ENCODE measurements at places on chromosomes 2 and 18.

DNA sequence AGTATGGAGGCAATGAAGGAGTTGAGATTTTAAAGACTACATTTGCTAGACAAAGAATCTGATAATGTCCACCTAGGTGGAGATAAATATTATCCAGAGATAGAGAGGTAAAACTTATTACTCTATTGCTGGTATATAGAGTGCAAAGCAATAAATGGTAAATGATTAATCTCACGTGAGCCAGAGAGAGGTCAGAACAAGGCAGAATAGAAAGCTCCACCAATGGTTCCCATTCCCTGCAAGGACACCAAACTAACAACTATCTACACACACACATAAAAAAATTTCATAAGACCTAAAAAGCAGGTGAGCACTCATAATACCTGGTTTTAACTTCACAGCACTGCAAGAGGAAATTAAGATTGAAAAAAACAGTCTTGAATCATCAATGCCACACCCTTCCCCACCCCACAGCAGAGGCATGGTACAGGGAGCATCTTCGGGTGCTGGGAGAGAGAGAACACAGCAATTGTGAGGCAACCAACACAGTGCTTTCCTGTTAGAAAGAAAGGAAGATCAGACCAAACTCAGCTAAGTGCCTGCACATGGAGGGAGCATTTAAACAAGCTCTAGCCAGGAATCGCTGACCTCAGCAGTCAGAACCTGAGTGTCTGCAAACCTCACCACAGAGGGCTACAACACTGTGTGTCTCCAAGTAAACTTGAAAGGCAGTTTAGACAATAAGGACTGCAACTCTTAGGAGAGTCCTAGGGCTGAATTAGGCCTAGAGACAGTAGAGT lies 1432.6 kb upstream of the TMEFF2 start:
- no peak overlapping the region for H3K27ac ChIP-seq
- H3K4me3 ChIP-seq = no peak overlapping the region
- no peaks in the 10 kb centered on the region for H3K36me3 ChIP-seq
- DNase-seq = no peak
- no peaks in the 10 kb centered on the region for H3K4me1 ChIP-seq

DNA sequence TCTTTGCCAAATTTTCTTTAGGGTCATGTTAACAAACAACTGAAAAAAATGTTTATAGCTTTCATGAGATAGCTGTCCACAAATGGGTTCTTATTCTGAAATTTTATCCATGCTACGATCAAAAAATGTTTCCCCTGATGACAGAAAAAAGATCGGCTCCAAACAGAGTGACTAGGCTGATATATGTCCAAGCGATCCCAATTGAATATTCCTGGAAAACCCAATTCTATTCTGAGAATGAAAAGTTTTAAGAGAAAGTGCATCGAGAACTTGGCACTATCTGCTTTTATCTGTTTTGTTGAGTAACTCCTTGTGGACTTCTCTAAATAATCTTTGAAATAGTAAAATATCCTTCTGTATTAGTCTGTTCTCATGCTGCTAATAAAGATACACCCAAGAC lies 19.1 kb downstream of the KCNE4 start:
- H3K36me3 ChIP-seq = no peaks in the 10 kb centered on the region
- H3K4me3 ChIP-seq = no peak overlapping the region
- no peaks in the 10 kb centered on the region for H3K27me3 ChIP-seq
- no peak overlapping the region for H3K27ac ChIP-seq
- no peaks in the 10 kb centered on the region for H3K4me1 ChIP-seq

GRCh38 chr2:63742580-63742976 lies 99.1 kb upstream of the UGP2 start:
- DNase-seq = no peak
- H3K27ac ChIP-seq = no peak overlapping the region
- no peaks in the 10 kb centered on the region for H3K36me3 ChIP-seq
- peaks cover 13% of the 10 kb centered on the region for H3K4me1 ChIP-seq
- no peak overlapping the region for H3K4me3 ChIP-seq

GRCh38 chr2:172226244-172227061 lies 123.8 kb upstream of the DLX2 start:
- H3K36me3 ChIP-seq = no peaks in the 10 kb centered on the region
- no peak for DNase-seq
- no peak overlapping the region for H3K27ac ChIP-seq
- peaks cover 48% of the 10 kb centered on the region for H3K4me1 ChIP-seq
- no peaks in the 10 kb centered on the region for H3K27me3 ChIP-seq
- no peak overlapping the region for H3K4me3 ChIP-seq

GRCh38 chr2:64859312-64860212 lies 129.6 kb upstream of the SLC1A4 start:
- H3K4me1 ChIP-seq = peaks cover 64% of the 10 kb centered on the region
- peak overlapping the region; percentile 96 for H3K27ac ChIP-seq
- H3K36me3 ChIP-seq = no peaks in the 10 kb centered on the region
- peak; percentile 96 for DNase-seq
- H3K27me3 ChIP-seq = no peaks in the 10 kb centered on the region

DNA sequence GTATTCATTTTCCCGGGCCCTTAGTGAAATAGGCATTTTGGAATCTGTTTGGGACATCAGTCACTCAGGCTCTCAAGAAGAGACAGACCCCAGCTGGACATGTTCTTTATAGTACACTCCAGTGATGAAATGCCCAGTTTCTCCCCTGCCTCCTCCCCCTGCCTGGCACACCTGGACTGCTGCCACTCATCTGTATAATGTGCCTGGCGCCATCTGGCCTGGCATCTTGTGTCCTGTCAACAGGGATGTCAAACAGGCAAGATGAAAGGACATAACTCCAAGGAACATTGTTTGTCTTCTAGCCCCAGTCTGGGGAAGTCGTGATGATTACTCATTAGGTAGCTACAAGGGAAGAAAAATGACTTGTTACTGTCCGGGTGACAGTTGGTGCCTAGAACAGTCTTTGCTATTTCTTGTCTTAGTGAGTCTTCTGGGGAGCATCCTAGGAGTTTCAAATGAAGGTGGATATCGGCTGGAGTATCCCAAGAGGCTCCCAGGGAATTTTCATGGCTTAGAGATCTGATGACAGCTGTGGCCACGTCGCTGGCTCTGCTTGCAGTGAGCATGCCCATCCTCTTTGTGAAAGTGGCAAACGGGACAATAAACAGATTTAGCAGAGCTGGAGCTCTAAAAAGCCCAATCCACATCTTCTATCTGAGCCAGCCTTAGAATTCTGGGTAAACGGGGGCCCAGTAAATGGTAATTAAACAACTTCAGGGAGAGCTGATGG lies 153.6 kb downstream of the ALK start:
- no peaks in the 10 kb centered on the region for H3K27me3 ChIP-seq
- no peaks in the 10 kb centered on the region for H3K4me1 ChIP-seq
- no peak overlapping the region for H3K4me3 ChIP-seq
- no peak for DNase-seq
- no peak overlapping the region for H3K27ac ChIP-seq
- H3K36me3 ChIP-seq = no peaks in the 10 kb centered on the region

- H3K4me1 ChIP-seq = no peaks in the 10 kb centered on the region
- no peaks in the 10 kb centered on the region for H3K27me3 ChIP-seq
- H3K27ac ChIP-seq = no peak overlapping the region
- no peak overlapping the region for H3K4me3 ChIP-seq
- no peaks in the 10 kb centered on the region for H3K36me3 ChIP-seq
- DNase-seq = no peak
Measured at GRCh38 chr18:74896390-74896991, 298.8 kb downstream of the ZNF407 start.

GRCh38 chr18:61893971-61894750 lies 1.4 kb upstream of the RNF152 start:
- peak; percentile 85 for DNase-seq
- no peaks in the 10 kb centered on the region for H3K36me3 ChIP-seq
- H3K4me3 ChIP-seq = peak overlapping the region; percentile 88
- H3K27me3 ChIP-seq = no peaks in the 10 kb centered on the region

- no peaks in the 10 kb centered on the region for H3K36me3 ChIP-seq
- no peak overlapping the region for H3K4me3 ChIP-seq
- DNase-seq = no peak
- H3K4me1 ChIP-seq = no peaks in the 10 kb centered on the region
- no peak overlapping the region for H3K27ac ChIP-seq
Measured at GRCh38 chr18:37470986-37471385, 94.6 kb downstream of the CELF4 start.

DNA sequence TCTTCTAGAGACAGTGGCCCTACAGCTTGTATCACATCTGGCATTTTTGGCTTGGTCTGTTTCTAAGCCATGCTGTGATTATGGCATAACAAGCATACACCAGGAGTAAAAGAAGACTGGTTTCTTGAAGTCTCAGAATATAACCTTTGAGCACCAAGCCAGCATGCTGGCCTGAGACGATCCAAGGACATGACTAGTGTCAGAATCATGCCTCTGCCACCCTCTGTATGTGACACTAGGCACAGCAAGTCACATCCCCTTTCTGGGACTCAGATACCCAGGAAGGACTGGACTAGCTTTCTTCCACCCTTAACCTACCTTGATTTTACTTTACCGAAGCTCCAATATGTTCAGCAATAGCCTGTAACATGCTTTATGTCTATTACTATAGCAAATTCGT lies 345.5 kb downstream of the SETBP1 start:
- no peaks in the 10 kb centered on the region for H3K27me3 ChIP-seq
- no peaks in the 10 kb centered on the region for H3K36me3 ChIP-seq
- DNase-seq = no peak

DNA sequence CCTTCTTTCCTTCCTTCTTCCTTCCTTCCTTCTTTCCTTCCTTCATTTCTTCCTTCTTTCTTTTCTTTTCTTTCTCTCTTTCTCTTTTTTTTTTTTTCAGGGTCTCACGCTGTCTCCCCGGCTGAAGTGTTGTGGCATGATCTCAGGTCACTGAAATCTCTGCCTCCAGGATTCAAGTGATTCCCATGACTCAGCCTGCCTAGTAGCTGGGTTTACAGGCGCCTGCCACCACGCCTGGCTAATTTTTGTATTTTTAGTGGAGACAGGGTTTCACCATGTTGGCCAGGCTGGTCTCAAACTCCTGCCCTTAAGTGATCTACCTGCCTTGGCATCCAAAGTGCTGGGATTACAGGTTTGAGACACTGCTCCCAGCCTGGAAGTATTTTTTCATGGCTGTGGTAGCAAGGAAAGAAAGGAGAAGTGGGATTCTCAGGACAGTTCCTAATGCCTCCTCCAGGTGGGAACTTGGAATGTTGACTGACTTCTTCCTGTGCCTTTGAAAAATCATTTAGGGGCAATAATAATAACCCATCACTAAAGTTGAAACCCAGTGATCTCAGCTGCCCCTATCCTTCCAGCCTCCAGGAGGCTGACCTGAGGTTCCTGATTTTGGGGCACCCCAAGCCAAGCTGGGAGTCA lies 89.3 kb upstream of the CELF4 start:
- H3K4me1 ChIP-seq = no peaks in the 10 kb centered on the region
- no peaks in the 10 kb centered on the region for H3K27me3 ChIP-seq
- H3K27ac ChIP-seq = no peak overlapping the region
- H3K4me3 ChIP-seq = no peak overlapping the region
- DNase-seq = no peak

GRCh38 chr2:23639406-23639982 lies 254.5 kb downstream of the KLHL29 start:
- H3K36me3 ChIP-seq = peaks cover 25% of the 10 kb centered on the region
- H3K4me1 ChIP-seq = no peaks in the 10 kb centered on the region

DNA sequence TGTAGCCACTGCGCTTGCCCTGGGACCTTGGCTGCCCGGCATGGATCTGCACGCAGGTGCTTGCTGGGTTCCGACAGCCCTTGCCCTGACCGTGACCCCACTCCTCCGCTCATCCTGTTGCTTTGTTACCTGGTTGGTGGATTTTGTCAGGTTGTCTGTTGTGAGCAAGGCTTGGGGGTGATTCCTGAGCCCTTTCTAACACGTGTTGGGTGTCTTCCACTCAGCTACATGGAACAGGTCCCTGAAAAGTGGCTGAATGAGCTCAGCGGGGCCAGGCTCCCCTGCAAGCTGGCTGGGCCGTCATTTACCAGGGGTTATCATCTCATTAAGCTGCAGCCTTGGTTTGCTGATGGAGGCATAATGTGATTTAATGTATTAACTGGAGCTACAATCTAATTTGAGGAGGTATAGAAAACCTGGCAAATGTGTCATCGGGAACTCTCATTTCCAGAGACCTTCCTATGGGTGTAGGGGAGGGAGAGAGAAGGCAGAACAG lies 24.6 kb downstream of the RAMP1 start:
- no peaks in the 10 kb centered on the region for H3K27me3 ChIP-seq
- H3K27ac ChIP-seq = no peak overlapping the region
- no peaks in the 10 kb centered on the region for H3K36me3 ChIP-seq
- H3K4me1 ChIP-seq = peaks cover 5% of the 10 kb centered on the region
- H3K4me3 ChIP-seq = no peak overlapping the region
- no peak for DNase-seq

GRCh38 chr2:99689145-99689742 lies 199.4 kb upstream of the REV1 start:
- no peaks in the 10 kb centered on the region for H3K27me3 ChIP-seq
- no peaks in the 10 kb centered on the region for H3K36me3 ChIP-seq
- H3K27ac ChIP-seq = no peak overlapping the region
- peaks cover 16% of the 10 kb centered on the region for H3K4me1 ChIP-seq
- H3K4me3 ChIP-seq = no peak overlapping the region
- DNase-seq = no peak

DNA sequence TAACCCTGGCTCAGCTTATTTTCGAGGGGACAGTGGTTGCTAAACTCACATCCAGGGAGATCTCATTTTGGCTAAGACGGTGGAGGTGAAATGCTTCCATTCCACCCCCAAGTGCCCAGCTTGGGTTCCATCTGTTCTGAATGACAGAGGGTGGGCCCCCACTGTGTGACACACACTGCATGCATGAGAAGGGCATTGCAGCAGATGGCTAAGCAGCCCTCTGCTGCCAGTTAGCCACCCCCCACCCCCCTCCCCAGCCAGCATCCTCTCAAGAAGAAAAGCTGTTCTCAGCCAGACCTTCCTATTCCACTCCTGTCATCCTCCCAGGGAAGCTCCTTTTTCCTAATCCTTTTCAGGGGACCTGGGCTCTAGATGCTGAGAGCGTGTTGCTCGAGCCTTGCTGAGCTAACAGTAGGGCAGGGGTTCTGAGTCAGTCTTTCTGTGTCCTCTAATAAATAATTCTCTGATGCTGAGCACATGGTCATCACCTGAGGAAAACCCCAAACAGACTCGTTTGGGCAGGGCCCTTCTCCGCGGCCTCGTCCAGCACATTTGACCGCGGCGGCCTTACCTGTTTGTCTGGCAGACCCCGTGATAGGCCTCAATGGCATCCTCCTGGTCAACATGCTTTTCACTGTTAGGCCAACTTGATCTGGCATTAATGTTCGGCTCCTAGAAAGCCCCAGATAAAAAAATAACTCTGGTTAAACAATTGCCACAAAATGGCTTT lies 49.5 kb upstream of the ACAA2 start:
- H3K27me3 ChIP-seq = no peaks in the 10 kb centered on the region
- no peak overlapping the region for H3K27ac ChIP-seq
- H3K36me3 ChIP-seq = no peaks in the 10 kb centered on the region
- no peak overlapping the region for H3K4me3 ChIP-seq
- no peak for DNase-seq

DNA sequence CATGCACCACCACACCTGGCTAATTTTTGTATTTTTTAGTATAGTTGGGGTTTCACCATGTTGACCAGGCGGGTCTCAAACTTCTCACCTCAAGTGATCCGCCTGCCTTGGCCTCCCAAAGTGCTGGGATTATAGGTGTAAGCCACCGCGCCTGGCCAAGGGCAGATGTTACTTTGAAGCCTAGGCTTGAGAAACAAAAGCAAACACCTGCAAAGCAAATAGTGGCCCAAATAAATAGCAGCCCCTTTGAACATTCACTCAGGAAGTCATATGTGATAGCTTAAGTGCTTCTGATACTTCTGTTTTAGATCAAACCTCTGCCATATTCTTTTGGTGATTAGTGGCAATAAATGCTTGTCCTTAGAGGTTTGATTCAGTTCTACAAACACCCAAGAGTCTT lies 404.5 kb upstream of the SMIM21 start:
- H3K27ac ChIP-seq = no peak overlapping the region
- no peaks in the 10 kb centered on the region for H3K4me1 ChIP-seq
- H3K27me3 ChIP-seq = no peaks in the 10 kb centered on the region
- H3K4me3 ChIP-seq = no peak overlapping the region
- DNase-seq = no peak
